ENCODE measurements at places on chromosomes 7 and 10. TPM values are rescaled to one million over a fixed set of nuclear protein-coding genes. Genes with fewer than 3 reads are reported as not detected.

The CPA2 gene
- not detected for total RNA-seq

The GPR85 gene
- total RNA-seq = 272 TPM

The ZNF282 gene
- 25.7 TPM for total RNA-seq

The SEC61G gene
- total RNA-seq = 124 TPM

The CTAGE8 gene
- total RNA-seq = not detected

The METTL27 gene
- total RNA-seq = 0.78 TPM

The SLC13A1 gene
- not detected for total RNA-seq

The PDK4 gene
- 11.7 TPM for total RNA-seq

The MNX1 gene
- total RNA-seq = not detected

The PSD gene
- 101 TPM for total RNA-seq

The PTN gene
- 182 TPM for total RNA-seq

The NPTX2 gene
- total RNA-seq = 5.8 TPM

The STEAP1 gene
- 0.16 TPM for total RNA-seq

The IFIT1 gene
- 10.0 TPM for total RNA-seq

The ZNF804B gene
- total RNA-seq = 4.2 TPM

Data from occipital lobe (tissue), 3 donors.